ENCODE measurements at places on chromosomes 13 and 19.

GRCh38 chr19:28606269-28607032 lies 606.5 kb downstream of the UQCRFS1 start:
- no peak for DNase-seq

- DNase-seq: no peak
Observed at GRCh38 chr19:55614711-55615542, 9.4 kb downstream of the ZNF784 start.

DNA sequence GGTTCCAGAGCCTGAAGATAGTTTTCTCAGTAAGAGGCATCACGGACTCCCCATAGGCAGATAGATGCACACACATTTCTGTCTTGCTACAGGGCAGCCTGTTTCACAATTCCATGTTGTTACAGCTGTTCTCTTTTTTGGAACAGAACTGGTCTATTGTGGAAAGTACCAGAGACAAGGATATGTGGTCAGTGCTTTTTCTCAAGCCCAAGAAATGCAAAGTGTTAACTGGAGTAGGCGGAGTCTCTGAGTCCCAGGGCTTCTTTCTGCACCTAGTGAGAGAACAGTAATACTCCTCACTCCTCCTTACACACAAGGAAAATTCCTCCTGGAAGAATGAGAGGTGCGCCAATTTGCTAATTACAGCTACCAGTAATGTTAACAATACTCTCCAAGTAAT lies 141.6 kb upstream of the ARGLU1 start:
- DNase-seq: no peak

DNA sequence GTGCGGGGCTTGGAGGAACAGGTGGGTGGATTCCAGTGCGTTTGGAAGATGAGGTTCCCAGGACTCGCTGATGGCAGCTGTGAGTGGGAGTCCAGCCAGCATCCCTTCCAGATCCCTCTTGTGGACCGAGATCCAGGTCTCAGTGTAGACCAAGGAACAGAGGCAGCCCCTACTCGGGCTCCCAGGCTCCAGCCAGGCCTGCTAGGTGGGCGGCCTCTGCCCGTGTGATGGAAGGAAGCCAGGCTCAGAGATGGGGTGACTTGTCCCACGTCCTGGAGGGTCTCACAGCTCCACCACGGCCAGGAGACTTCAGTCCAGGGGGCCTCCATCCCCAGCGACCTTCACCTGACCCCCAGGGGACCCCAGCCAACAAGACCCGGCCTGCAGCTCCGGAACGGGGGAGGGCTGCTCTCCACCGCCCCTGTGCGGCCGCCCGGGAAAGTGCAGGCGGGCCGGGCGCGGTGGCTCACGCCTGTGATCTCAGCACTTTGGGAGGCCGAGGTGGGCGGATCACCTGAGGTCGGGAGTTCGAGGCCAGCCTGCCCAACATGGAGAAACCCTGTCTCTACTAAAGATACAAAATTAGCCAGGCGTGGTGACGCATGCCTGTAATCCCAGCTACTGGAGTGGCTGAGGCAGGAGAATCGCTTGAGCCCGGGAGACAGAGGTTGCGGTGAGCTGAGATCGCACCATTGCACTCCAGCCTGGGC lies 729 bp upstream of the MADCAM1 start:
- peak; percentile 37 for DNase-seq

DNA sequence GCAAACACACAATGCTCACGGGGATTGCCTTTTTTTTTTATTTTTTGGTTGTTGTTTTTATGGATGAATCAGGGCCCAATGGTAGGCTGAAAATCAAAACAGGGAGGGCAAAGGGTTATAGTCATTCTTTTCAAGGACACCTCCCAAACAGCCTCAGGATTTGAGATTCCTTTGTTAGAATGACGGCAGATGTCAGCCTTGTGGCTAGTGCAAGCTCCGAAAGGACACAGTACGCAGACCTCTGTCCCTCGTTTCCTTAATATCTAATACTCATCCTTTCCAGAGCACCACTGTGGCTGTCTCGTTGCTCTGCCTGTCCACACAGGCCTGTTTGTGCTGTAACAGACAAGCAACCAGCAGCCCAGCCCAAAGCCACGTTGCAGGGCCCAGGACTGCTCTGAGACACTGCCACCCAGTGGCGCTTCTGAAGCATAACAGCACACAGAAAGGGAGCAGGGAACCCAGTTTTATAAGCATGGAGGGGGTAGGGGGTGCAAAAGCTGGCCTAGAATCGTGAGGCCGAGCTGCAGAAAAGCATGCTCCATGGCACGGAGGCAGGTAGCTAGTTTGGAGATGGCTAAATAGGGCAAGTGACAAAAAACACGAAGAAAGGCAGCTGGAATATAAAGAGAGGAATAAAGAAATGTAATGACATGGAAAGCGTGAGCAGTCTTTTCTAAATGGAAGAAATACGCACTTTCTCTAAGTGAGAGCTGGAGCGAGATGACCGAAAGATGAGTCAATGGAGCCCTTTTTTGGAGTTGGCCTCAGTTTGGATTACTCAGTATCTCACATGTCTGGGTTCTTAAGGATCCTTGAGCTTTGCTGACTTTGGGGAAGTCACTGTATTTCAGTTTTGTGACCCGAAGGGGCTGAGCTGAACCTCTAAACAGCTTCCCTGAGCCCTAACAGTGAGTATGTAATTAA lies 40.7 kb upstream of the MEDAG start:
- DNase-seq: peak; percentile 62

DNA sequence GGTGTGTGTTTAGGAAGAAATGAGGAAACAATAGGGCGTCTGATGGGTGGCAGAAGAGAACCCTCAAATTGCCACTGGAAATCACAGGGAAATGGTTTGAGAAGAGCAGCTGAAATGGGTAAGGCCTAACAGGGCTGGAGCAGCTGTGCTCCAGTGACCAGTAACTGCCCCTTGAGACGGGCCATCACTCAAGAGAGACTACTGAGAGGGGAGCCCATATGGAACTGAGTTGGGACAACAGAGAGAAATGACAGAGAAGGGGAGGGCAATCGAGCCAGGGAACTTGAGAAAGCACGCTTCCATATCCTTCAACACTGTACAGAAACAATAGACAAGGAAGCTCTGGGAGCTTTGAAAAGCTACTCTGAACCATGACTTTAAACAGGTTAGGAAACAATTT lies 175.2 kb upstream of the RNF113B start:
- no peak for DNase-seq

GRCh38 chr13:24982333-24982999 lies 113.5 kb upstream of the PABPC3 start:
- DNase-seq: no peak

- DNase-seq: no peak
Observed at GRCh38 chr19:17001603-17002183, 24.9 kb downstream of the CPAMD8 start.

GRCh38 chr13:94345374-94346195 lies 133.9 kb downstream of the DCT start:
- peak; percentile 12 for DNase-seq

DNA sequence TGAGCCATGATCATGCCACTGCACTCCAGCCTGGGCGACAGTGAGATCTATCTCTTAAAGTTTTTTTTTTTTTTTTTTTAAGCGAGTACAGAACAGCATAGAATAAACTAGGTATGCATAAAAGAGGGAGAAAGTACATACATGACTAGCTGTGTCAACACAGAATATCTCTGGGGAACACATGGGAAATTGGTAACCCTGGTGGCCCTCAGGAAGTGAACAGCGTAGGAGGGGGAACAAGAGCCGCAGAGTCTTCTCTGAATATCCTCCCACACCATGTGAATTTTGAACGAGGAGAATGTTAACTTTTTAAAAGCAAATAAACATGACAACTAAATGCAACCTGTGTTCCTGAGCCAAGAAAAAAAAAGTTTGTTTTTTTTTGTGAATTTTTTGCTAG lies 15.2 kb downstream of the PHLDB3 start:
- no peak for DNase-seq

- DNase-seq: no peak
Observed at GRCh38 chr13:75147946-75148345, 334.0 kb downstream of the TBC1D4 start.

DNA sequence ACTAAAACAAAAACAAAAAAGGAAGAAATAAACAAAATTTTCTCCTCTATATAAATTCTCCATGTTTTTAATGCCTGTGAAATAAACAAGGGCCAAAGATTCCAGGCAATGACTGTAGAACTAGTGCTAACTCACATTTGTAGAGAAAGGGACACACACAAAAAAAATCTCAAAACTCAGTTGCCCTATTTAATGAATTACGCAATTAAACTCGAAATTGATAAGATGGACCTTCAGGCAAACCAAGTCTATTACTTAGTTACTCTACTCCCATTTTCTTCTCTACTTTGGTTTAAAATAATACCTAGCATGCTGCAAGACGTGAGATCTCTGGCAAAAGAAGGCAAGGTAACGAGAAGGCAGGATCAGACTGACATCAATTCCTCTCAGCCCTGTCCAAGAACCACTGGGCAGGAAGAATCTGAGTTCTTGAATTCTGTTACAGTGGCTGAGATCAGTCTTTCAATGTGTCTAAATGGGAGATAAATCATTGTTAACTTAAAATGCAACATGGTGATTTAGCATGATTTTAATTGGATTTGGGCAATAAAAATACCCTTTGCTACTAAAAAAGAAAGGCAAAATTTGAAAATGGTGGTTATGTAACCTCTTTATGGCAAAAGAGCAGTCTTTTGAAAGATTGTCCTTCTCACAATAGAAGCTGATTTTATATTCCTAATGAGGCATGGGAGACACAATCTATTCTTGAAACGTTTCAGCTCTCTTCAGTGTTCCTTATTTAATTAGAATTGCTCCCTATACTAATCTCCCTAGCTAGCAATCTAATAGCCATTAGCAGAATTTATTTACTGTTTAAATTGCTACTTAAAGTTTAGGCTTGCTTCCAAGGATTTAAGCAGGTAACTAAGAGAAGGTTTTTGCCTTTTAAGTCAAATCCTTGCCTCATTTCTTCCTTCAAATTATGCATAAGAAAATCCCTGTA lies 25.9 kb downstream of the SPRY2 start:
- no peak for DNase-seq

- DNase-seq: peak; percentile 69
Observed at GRCh38 chr19:7862413-7862951, 11.7 kb downstream of the PRR36 start.

- DNase-seq: peak; percentile 63
Observed at GRCh38 chr13:109784590-109785140, 1.7 kb downstream of the IRS2 start.

GRCh38 chr13:110347535-110348308 lies 40.6 kb downstream of the COL4A2 start:
- no peak for DNase-seq

- DNase-seq: no peak
Observed at GRCh38 chr13:93437081-93437480, 210.5 kb downstream of the GPC6 start.

- no peak for DNase-seq
Observed at GRCh38 chr13:111460548-111461444, 140.4 kb downstream of the TEX29 start.

DNA sequence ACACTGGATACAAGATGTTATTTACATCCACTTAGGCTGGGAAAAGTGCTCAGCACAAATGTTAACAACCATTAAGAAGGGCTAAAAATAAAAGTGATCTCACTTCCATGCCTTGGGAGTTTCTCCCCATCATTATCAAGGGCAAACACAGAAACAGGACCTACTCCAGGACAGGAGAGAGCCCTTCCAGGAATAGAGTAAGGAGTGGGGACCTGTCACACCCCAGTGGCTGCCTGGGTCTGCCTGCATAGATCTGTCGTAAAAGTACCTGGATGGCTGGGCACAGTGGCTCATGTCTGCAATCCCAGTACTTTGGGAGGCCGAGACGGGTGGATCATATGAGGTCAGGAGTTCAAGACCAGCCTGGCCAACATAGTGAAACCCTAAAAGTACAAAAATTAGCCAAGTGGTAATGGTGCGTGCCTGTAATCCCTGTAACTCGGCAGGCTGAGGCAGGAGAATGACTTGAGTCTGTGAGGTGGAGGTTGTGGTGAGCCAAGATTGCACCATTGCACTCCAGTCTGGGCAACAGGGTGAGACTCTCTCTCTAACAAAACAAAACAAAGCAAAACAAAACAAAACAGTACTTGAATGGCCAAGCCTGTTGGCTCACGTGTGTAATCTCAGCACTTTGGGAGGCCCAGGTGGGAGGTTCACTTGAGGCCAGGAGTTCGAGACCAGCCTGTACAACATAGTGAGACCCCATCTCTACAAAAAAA lies 5.6 kb downstream of the ATP8A2 start:
- DNase-seq: no peak

All from activated CD4-positive, alpha-beta T cell treated with anti-CD3 and anti-CD28 coated beads, Interleukin-2, amount 10 ng/mL, durations not matched to agents 7 days and 5 days (primary cell).